ENCODE measurements at places on chromosomes 11 and 22. TPM values are rescaled to one million over a fixed set of nuclear protein-coding genes. Genes with fewer than 3 reads are reported as not detected.

The OR2D3 gene
- not detected for total RNA-seq

The PDGFD gene
- total RNA-seq = 0.10 TPM

The KCNJ4 gene
- total RNA-seq = not detected

The PGM2L1 gene
- total RNA-seq = 8.3 TPM

The OR8A1 gene
- total RNA-seq = not detected

The PNPLA5 gene
- total RNA-seq = not detected

The MOGAT2 gene
- total RNA-seq = not detected

The APOA4 gene
- not detected for total RNA-seq

DNA sequence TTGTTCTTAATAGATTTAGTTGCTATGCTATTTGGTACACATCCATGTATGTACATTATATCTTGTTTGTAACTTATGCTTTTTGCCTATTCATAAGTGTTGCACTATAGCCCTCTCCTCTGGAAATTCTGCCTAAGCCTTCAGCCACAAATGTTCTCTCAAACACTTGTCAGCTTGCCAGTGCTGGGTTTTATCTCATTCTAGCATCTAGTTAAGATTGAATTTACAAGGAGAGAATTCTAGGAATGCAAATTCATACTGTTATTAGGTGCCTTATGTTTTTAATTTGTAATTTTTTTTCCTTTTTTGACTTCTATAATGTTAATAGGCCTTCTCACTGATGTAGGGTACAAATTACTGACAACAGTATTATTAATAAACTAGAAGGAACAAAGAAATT lies 14.6 kb upstream of the CTSC start:
- DNase-seq = no peak

- DNase-seq = peak; percentile 20
Observed at GRCh38 chr11:60950933-60951605, 907 bp downstream of the SLC15A3 start.

- DNase-seq = no peak
Observed at GRCh38 chr11:31825838-31826484, 14.8 kb upstream of the PAX6 start.

DNA sequence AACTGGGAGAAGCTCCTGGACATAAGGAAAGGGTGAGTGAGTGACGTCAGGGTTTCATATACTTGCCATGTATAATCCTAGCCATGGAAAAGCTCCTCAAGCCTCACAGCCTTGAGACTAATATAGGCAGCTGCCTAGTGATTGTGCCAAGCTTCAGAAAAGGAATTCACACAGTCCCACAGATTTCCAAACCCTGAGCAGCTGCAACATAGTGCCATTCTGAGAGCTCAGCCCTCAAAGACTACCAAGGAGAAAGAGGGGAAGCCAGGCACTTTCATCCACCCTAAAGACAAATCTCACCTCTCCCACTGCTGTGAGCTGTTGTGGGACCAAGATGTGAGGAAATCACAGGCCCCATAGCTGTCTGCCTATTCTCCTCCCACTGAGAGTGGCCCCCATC lies 707.9 kb upstream of the ANO5 start:
- no peak for DNase-seq

- DNase-seq = peak; percentile 71
Observed at GRCh38 chr22:38873469-38874411, 1.7 kb upstream of the CBX6 start.

DNA sequence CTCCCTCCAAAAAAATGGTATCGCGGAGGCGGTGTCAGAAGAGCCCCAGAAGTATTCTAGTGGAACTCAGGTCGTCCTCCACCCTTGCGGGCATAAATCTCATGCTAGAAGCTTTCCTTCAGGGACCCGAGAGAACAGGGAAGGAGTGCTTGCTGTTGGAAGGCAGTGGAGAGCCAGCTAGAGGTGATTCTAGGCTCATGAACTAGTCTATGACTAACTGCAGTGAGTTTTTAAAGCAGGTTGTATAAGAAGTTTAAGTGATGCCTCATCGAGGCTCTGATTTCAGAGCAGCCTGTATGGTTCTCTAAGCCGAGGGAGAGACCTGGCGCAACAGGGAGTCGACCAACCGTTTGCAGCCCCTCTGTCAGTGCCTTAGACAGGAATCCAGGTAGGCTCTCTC lies 85.7 kb downstream of the TBC1D22A start:
- DNase-seq = no peak

DNA sequence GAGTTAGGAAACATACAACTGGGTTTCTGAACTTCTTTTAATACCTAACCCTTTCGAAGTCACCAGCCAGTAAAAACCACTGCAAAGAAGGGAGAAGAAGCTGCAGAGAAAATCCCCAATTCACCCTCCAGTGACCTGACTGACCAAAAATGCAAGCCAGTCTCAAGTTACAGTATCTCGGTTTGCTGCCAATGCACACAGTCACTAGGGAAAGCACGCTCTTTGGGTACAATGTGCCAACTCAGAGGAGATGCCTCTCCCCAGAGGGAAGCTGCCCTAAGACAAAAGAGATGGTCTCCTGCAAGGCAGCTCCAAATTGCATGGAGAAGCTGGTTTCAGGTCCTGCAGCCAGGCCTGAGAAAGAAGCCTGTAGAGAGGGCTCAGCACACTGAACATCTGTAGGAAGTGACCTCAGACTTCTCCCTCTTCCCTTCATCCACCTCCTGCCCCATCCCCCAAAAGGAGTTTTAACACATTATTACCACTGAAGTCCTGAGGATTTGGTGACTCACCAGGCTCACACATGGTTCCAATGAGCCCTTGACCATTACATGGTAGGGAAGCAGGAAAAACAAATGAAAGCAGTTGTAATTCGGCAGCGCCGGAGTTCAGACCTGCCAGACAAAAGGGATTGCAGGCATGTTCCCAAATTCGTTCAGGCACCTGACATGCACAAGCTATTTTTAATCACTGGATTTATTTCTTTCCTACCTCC lies 90.1 kb downstream of the ETS1 start:
- DNase-seq = no peak

GRCh38 chr11:60942970-60943565 lies 8.9 kb downstream of the SLC15A3 start:
- DNase-seq = no peak

GRCh38 chr22:47452184-47452583 lies 689.7 kb downstream of the TBC1D22A start:
- DNase-seq = no peak

- no peak for DNase-seq
Observed at GRCh38 chr11:117730208-117730800, 66.7 kb downstream of the DSCAML1 start.

DNA sequence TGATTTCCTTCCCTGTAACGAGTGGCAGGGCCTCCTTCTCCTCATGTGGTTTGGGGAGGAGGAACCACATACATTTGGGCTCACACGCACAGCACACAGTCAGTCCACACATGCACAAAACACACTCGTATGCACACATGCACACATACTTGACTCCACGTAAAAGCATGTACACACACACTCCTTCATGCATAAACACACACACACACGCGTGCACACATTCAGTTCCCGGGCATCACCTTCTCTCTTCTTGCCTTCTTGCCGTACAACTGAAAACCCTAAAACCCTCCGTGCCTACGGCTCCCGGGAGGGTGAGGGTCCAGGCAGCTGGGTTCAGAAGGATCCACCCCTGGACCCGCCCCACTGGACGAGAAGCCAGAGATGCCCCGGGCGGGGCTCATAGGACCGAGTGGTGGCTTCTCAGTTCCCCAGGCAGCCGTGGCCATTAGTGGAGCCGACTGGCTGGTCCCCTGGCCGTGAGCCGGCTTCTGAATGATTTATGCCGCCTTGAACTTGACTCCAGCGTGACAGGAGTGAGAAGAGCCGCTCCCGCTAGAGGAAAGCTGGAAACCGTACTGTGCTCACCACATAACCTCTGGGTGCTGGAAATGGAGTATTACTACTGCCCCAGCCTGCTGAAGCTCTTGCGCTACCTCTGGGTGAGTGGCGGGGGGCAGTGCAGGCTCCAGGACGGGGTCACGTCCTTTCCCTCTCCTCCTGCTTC lies 117.4 kb downstream of the KIAA1671 start:
- no peak for DNase-seq

DNA sequence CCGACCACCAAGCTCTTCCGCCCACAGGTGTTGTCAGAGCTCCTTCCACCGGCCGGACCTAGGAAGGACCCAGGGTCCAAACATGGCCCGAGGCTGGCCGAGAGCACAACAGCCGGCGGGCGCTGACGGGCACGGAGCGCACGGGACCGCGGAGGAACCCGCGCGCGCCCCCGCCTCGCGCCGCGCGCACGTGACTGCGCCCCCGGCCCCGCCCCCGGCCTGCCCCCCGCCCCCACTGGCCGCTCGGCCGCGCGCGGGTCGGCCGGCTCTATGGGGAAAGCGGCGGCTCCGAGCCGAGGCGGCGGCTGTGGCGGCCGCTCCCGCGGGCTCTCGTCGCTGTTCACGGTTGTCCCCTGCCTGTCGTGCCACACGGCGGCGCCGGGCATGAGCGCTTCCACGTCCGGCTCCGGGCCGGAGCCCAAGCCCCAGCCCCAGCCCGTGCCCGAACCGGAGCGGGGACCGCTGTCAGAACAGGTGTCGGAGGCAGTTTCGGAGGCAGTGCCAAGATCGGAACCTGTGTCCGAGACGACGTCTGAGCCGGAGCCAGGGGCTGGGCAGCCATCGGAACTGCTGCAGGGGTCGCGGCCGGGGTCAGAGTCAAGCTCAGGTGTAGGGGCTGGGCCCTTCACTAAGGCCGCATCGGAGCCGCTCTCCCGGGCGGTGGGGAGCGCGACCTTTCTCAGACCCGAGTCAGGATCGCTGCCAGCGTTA lies at the start of gene OSBP2:
Gene OSBP2 (plus strand): TSS at position 235 of the 711 bp plus-strand sequence. CDS start 36 bp downstream, at position 271.
- DNase-seq = peak; percentile 17

DNA sequence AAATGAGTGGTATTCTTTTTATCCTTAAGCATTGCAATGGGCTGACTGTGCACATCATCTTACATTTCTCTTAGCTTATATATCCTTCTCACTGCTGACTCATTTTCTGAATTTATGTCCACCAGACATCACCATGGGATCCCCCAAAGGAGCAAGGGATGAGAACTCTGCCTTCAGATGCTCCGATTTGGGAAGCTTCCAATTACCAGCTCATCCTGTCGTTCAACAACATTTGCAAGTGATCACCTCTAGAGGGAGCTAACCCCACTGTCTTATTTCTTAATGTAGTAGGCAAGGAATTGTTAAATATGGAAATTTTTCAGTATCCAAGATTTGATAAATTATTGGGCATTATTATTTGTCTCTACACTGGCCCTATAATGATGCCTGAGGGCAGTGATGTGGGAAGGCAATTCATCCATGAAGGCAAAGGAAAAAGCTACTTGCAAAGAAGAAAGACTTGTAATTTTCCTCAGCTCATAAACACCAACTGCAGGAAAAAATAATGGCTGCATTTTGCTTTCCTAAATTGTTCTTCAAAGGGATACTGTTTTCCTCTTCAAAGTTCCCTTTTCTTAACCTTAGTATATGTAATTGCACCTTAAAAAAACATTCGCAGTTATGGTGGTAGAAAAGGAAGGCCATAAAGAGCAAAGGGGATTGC lies 102.4 kb upstream of the FSHB start:
- no peak for DNase-seq

- DNase-seq = no peak
Observed at GRCh38 chr11:33779849-33780528, 5.7 kb upstream of the FBXO3 start.

GRCh38 chr11:106761240-106761639 lies 257.0 kb downstream of the GUCY1A2 start:
- no peak for DNase-seq

DNA sequence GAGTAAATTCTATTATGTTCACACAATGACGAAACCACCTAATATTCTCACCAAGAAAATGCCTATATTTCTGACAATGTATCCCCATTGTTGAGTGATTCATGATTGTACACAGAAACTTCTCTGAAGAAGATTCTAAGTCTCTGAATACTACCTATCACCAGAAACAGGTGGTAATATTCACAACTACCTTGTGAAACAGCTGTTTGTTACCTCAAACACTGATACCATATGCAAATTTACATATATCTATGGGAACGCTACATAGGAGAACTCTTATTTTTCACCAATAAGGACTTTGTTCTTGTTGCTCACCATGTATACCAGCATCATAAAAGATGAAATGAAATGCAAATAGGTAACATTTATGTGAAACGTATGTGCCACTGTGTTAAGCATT lies 59.3 kb downstream of the PDGFD start:
- DNase-seq = no peak

DNA sequence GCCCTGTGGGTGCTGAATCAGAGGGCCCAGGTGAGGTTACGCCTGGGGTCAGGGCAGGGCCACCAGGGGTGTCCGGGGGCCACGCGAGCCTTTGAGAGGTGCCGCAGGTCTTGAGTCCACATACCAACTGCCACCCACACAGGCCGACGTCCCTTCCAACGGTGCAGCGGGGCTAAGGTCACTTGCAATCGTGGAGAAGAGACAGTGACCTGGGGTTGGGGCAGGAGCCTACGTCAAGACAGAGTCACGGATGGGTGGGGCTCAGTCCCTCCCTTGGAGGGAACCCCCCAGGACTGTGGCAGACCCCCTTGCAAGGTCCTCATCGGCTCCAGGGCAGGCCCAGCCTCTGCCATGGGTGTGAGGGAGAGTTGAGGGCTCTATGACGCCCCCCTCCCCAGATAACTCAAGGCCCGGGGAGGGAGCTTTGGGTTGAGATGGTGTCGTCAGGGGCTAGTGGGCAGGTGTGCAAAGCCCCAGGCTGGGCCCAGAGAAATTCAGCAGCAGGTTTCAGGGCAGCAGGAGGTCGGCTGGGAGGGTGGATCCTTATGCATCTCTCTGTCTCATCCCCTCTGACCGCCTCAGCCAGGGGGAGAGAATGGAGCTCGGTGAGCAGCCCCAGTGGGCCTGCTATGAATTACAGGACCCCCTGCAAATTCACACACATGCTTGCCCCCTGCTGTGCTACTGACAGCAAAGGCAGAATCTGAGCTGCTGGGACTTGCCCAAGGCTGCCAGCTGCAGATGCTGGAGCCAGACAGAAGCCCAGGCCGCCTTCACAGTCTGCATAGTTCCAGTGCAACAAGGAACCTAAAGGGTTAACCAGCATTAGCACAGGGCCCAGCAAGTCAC lies 60.0 kb downstream of the MYEOV start:
- no peak for DNase-seq

- no peak for DNase-seq
Observed at GRCh38 chr11:116938471-116939070, 101.1 kb upstream of the APOA1 start.

DNA sequence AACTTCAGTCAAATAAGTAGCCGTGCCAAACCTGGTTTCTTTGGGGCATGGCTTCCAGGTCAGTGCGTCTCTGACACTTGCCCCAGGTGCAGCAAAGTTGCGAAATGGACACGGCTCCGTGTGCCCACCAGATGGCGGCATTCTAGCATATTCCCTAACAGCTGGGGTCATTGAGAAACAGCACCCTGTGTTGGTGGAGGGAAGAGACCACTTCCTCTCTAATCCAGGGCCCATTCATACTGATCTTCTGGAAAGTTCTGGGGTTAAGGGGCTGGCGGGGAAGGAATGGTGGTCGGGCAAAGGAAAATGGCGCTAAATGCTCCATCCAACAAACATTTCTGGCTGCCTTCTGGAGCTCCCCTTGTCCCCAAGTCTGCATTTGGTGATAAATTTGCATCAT lies 141.2 kb upstream of the TIMP3 start:
- peak; percentile 36 for DNase-seq

DNA sequence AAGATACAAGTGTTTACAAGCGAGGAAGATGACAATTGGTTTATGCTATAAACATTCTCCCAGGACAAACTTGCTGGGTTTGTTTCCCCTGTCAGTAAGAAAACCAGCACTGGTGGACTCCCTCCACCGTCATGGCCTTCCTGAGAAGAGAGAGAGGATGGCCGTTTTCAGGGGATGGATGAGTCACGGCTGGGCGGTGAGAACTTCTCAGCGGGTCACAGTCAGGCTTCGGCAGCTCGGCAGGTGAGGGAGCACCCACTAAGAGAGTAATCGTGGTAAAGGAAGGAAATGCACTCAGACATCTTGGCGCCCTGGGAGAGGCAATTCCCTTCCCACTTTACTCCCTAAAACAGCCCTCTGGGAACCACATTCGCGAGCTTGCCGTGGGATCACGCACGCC lies 83.9 kb downstream of the NCAM1 start:
- DNase-seq = no peak
